ENCODE measurements at places on chromosomes 11 and 22. TPM values are rescaled to one million over a fixed set of nuclear protein-coding genes. Genes with fewer than 3 reads are reported as not detected.
A peak's percentile ranks its signal among the peaks of the same experiment; 100 is the strongest.

- DNase-seq, result no peak
Measured at GRCh38 chr22:46241396-46242007, 8.6 kb downstream of the CDPF1 start.

DNA sequence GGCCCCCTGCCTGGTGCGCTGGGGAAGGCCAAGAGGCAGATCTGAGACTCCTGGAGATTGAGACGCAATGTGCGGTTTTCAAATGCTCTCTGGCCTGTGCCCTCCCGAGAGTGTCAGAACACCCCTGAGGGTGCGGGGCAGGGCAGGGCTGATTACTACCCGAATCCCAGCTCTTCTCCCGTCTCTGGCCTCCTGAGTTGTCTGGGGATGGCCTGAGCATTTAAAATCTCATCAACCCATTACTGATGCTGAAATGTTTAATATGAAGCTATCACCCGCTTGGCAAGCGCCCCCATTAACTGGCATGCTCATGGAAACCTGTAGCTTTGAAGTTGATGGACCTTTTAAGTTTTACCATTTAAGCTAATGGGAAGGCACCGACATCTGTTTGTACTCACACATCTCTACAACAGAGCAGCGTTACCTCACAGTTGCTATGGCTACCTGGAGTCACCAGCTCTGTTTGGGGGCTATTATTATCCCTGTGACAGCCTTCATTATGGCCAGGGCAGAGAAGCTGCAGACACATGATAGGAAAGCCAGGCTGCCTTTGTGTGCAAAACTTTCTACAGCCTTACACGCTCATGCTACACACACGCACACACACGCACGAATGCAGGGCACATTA lies 3.6 kb upstream of the MB start:
- peak; percentile 40 for DNase-seq

DNA sequence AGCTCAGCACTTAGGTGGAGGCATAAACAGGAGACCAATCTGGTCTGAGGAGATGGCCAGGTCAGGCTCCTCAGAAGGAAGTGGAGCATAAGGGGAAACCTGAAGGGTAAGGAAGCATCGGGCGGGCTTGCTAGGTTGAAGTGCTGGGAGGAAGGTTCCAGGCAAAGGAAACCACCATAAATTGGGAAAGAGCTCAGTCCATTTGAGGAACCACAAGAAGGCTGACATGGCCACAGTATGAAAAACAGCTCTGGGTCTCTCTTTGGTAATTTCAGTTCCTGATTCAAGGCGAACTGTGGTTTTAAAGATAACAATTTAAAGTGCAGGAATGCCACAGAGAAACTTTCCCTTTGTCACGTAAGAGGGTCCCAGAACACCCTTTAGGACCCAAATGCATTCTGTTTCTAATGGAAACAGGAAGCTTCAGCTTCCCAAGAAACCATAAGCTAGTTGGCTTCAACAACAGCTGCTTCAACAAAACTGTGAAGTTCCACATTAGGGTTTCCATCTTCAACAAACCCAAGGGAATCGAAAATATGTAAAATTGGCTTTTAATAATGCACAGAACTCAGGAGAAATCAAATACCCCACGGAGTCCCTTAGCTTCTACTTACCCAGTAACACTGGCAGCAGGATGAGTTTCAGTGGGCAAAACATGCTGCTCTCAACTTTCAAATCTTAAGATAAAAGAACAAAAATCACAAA lies 10.4 kb downstream of the JAML start:
- no peak for DNase-seq

The CNGA4 gene
- not detected for total RNA-seq
